Skin of body (tissue), 3 donors: ENCODE measurements at places on chromosomes 5 and 9. TPM values are rescaled to one million over a fixed set of nuclear protein-coding genes. Genes with fewer than 3 reads are reported as not detected.

DNA sequence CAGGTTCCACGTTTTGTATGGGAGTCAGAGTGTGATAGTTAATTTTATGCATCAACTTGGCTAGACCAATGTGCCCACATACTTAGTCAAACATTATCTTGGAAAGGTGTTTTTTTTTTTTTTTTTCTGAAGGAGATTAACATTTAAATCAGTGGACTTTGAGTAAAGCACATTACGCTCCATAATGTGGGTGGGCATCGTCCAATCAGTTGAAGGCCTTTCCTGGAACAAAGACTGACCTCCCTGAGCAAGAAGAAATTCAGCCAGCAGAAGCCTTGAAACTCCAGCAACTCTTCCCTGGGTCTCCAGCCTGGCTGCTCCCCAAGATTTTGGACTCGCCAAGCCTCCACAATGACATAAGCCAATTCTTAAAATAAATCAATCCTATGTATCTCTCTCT, 711.4 kb downstream of the MTRR start:
- no peak for DNase-seq

DNA sequence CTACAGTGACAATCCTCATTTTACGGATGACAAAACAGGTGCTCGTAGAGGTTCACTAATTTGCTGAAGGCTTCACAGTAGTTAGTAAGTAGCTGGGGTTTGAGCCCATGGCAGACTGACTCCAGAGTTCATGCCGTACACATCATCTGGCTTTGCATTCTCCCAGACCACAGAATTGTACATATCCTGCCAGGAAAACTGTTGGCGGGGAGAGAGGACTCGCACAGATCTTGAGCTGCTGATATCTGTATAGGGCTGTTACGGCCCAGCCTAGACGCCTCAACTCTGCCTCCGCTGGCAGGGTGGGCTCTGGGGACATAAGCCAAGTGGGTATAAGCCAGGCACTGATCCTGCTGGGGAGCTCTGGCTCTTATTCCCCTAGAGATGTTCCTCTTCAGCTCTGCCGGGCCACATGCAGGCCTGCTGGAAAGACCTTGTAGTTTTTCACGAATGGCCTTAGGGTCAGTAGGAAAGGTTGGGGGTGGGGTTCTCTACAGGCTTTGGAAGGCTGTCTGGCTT, 16.3 kb downstream of the LARP1 start:
- peak; percentile 90 for DNase-seq

GRCh38 chr5:176817841-176818377, 7.5 kb downstream of the UNC5A start:
- no peak for DNase-seq

DNA sequence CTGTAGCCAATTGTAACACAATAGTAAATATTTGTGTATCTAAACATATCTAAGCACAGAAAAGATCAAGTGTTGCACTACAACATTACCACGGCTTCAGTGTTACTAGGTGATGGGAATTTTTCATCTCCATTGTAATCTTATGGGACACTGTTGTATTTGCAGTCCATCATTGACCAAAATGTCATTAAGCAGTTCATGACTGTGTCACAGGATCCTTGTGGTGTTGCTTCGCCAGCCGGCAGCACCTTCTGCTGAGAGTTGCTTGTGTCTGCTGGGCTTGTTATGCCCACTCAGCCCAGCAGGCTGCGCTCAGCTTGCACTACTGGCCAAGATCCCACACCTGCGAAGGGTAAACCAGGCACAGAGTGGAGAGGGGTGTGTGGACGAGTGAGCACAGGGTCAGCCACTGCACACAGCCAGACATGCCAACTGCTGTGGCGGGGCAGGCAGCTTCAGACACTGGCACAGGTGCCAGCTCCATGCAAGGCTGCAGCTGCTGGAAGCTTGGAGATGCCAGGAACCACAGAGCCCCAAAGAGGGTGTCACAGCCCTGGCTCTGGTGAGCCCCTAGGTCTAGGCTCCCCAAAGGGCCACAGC, 273.7 kb downstream of the CETN3 start:
- no peak for DNase-seq

DNA sequence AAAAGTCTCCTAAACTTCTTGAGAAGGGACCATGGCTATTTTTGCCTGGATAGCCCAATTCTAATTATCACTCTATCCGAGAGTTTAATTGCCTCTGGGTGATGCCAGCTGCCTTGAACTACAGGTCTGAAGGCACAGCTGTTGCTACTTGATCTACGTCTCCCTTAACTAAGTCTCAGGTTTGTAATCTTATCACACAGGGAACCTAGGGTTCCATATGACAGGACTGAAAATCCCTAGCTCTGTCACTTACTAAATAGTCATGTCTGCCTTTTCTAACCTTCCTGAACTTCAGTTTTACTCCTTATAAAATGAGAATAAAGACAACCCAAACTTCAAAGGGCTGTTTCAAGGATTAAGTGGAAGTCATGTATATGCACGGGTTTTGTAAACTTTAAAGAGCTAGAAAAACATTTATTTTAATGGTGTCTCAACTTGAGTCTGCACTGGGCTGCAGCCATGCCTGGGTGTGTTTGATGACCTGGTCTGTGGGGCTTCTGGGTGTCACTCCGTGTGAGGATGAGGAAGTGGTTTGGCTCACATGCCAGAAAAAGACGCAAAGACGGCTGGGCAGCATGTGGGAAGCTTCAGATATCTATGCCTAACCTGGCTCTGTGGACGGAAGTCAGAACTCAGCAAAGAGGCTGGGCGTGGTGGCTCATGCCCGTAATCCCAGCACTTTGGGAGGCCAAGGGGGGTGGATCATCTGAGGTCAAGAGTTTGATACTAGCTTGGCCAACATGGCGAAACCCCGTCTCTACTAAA, 129.3 kb upstream of the SLC44A1 start:
- no peak for DNase-seq

DNA sequence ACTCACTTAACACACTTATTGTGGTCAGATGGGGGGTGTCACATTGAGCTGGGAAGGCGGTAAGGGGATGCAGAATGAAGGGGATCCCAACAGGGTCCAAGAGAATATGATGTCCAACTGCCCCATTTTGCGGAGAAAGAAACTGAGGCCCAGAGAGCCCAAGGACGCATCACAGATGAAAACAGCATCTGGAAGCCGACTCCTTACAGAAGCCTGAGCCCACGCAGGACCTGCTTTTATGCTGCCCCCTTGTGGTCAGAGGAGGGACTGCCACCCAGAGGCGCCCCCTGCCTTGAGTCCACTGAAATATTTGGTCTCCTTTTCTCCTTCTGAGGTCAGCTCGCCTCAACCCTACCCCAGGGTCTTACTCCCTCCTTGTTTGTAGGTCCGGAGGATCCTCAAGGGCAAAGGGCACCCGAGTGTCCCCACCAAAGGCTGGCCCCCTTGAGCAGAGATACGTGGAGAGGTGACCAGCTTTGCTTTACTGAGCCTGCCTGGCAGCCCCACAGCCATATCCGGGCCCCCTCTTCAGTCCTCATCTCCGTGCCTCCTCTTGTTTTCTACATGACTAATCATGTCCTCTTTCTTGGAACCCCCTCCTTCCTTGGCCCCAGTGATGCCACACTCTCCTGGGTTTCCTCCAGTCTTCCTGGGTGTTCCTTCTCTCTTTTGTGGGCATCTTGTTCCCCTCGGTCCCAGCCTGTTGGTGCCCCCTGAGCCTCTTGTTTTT, 30.0 kb upstream of the TTLL11 start:
- peak; percentile 16 for DNase-seq

DNA sequence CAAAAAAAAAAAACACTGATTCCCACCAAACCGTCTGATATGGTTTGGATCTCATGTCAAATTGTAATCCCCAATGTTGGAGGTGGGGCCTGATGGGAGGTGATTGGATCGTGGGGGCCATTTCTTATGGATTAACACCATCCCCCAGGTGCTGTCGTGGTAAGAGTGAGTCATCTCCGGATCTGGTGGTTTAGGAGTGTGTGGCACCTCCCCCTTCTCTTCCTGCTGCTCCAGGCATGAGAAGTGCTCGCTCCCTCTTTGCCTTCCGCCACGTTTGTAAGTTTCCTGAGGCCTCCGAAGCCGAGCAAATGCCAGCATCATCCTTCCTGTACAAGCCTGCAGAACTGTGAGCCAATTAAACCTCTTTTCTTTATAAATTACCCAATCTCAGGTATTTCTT, 45.2 kb downstream of the HSD17B3 start:
- no peak for DNase-seq

DNA sequence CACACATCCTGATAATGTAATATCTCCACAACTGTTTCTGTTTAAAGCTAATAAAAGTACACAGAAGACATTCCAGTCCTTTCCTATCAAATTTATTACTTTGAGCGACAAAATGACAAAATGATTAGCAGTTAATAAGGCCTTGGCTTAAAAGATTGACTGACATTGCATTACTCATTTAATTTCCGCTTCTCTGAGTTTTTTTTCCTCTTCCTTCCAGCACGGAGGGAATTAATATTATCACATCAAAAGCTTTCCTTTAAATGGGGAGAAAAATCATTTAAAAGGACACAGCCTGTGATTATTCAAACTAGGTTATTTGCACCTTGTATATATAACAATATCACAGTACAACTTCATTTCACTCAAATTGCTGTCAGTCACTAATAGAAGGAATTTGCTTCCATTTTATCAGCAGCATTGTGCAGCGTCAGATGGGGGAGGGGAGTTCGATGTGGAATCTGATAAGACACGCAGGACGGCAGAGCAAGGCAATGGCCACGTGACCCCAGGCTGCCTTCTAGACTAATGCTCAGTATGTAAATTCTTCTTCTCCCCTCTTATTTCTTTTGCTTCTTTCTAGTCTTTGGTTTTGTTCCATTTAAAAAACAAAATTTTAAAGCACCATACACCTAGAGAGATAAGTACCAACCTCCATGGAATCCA, 400.5 kb downstream of the IRX1 start:
- DNase-seq: no peak

DNA sequence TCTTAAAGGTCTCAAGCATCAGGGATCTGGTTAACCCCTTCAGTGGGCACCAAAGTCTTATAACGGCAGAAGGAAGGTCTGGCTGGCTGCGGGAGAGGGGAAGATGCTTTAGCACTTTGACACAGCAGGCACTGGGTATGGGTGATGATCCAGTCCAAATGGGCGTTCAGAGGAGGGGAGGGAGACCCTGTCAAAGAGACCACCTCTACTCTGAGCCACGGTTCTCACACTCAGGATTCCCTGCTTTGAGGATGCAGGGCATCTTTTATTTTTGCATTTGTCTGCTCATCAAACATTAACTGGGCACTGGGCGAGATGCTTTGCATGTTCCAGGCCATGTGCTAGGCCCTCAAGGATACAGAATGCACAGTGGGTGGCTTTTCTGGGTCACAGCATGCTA, 204.0 kb downstream of the DAB2IP start:
- DNase-seq: no peak

GRCh38 chr9:133913571-133914369, 78.4 kb downstream of the VAV2 start:
- DNase-seq: no peak

Gene SLC34A3
- total RNA-seq: not detected

Gene TMC1
- 0.69 TPM for total RNA-seq

Gene ZNF300
- total RNA-seq: 13.0 TPM

Gene C9orf152
- total RNA-seq: 0.30 TPM
